ENCODE measurements at places on chromosomes 6 and 20.
A peak's percentile ranks its signal among the peaks of the same experiment; 100 is the strongest.

DNA sequence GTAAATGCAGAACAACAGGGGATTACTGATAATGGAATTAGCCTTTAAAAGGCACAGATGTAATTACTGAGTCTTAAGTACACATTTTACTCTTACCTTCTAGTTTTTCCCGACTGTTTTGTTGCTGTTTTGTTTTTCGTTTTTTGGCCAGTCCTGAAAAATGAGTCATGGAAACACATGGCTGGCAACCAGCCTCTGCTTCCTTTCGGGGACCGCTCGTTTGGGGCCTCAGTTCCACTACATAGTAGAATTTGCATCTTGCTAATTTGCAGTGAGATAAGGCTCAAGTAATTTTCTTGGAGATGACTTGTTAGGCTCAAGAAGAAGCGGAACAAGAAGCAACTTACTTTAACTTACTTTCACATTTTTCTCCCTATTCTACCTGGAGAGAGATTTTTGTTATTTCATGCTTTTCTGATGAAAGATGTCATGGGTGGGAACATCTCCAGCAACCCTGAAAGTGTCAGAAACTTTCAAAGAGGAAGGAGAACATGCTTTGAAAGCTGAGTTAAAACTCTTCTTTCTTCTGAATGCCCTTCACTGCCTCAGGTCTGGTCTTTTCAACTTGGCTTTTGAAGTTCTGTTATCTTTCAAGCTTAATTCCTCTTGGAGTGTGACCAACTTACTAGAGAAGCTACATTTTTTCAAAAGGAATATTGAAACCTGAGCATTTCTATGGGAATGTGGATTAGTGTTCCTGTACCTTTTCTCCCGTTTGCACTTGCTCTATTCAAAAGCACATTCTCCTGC, 71.5 kb upstream of the HDAC2 start:
- peak; percentile 13 for DNase-seq

DNA sequence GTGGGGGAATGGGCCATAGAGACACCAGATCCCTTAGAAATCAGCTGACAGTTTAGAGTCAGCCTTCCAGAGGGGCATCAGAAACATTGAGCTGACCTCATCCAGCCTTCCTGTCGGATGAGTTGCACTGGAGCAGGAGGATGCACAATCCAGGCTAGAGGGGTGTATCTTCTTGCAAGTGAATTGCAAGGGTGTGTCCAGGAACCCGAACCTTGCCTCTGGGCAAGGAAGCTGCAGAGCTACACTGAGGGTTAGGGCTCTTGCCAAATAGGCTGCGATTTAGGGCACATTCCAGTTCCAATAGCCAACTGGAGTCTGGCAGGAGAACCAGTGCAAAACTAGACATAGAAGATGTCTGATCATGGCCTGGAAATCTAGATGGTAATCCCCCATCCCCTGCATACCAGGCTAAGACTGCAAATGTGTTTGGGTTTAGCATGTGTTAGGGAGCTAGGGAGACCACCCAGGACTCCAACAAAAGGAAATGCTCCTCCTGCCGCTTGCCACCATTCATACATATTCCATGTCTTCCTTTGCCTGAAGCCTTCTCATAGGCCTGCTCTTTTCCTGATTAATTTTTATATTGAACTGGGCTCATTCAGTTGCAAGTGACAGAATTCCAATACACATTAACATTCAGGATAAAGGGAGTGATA, 6.3 kb upstream of the UTRN start:
- DNase-seq: peak; percentile 82

GRCh38 chr6:111105578-111105977, 18.3 kb downstream of the SLC16A10 start:
- DNase-seq: peak; percentile 62

DNA sequence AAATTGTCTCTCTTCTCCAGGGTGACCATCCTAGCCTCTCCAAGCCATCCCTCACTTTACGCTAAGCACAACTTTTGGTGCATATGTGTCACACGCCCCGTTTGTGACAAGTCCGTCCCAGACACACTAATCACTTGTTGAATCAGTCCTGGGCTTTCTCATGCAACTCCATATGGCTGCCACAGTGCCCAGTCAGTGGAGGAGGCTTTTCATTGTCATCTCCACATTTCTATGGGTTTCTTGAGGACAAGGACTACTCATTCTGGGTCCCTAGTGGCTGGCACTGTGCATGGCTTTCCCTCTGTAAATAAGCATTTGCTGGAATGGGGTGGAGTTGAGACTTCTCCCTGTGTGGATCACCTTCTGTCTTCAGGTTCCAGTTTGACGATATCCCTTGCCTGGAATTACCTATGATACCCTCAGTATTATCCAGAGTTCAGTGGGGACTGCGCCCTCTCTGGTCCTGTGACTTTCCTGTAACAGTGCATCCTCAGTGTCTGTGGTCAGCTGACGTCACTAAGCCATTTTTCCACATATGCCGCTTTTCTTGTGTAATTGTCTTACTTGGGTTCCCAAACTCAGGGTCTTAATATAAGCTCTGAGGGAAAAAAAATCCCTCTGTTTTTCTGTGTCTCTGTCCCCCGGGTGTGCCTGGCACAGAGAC, 59.8 kb upstream of the MYL9 start:
- no peak for DNase-seq

DNA sequence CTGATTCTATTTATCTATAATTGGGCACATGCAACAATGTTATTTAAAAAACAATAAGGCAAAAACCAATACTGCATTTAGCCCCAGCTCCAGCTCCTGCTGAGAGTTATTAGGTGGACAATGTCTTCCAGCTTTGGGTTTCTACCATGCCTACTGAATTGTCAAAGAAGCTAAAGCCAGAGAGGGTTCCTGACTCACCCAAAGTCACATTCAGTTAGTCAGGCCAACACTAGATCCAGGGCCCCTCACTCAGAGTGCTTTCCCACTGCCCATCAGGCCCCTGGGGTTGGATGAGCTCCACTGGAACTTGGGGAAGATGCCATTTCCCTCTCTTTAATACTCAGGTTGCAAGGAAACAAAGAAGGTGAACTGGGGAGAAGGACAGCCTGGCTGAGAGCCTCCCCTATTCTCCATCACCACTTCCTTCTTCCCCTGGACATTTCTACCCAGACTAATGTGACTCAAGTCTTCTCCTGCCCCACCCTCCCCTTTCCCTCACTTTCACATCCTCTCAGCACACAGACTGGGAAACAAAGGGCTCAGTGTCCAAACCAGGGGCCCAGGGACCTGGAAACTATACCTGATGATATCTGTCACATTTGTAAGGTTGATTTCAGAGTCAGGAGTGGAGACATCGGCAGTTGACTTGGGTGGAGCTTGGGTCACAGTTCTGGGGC, 6.0 kb downstream of the TREM1 start:
- DNase-seq: no peak

GRCh38 chr20:3405139-3405538, 2.3 kb downstream of the DNAAF9 start:
- no peak for DNase-seq

DNA sequence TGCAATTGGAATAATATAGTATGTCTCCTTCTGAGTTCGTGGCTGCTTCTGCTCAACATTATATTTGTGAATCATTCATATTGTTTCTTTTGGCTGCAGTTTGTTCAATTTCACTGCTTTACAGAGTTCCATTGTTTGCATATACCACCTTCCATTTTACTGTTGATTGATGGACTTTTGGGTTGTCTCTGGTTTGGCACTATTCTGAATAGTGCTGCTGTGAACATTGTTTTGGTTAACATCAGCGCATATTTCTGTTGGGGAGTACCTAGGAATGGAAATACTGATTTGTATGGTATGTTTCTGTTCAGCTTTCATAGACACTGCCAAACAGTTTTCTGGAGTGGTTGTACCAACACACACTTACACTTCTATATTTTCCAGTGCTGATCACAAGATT, 46.9 kb downstream of the UST start:
- no peak for DNase-seq

DNA sequence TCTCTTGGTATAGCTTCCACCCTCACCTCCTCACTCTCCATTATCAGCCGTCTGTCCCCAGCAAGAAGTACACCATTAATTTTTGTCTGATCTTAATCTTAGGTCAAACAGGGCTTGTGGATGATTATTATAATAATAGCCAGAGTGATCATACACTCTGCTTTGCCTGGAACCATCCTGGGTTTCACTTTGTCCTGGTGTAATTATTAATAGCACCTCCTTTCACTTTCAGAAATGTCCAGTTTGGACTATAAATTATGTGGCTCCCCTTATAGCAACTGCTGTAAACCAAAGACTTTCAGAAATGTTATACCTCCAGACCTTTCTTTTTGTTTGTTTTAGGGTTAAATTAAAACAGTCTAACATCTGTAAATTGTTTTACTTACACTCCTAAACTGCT, 951 bp upstream of the TRIM31 start:
- no peak for DNase-seq

DNA sequence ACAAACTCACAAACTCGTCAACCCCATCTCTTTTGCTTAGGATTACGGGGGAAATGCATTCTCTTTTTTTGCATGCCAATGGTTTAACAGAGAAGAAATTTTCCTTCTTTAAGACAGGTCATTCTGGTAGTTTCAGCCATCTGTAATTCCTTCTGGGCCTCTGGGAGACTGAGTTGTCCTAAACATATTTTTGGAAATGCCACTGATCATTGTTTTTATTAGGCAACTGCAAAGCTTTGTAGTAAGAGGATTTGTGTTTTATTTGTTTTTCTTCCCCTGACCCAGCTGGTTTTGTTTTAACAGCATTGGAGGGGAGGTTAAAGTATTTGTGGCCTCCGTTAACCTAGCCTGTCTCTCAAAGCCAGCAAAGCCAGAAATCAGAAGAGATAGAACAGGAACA, 73.1 kb upstream of the ISM1 start:
- DNase-seq: no peak

DNA sequence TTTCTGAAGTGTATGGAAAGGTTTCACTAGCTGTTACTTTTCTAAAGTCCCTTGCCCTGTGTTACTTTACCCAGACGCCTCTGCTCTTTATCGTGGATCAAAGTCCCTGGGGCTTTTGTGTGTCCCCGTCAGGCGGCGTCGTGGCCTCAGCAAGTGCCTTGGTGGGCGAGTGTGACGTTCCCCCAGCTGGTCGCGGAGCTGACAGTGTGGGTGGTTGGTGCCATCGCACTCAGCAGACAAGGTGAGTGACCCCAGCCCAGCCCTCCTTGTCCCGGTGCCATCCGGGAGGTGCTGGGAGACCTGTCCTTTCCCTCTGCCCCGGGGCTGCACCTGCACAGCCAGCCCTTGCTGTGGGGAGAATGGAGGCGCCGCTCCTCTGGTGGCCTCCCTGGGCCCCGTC, 27.3 kb upstream of the TCFL5 start:
- no peak for DNase-seq

- DNase-seq: peak; percentile 15
These were observed 843 bp upstream of the HEY2 start for GRCh38 chr6:125748406-125749172.

DNA sequence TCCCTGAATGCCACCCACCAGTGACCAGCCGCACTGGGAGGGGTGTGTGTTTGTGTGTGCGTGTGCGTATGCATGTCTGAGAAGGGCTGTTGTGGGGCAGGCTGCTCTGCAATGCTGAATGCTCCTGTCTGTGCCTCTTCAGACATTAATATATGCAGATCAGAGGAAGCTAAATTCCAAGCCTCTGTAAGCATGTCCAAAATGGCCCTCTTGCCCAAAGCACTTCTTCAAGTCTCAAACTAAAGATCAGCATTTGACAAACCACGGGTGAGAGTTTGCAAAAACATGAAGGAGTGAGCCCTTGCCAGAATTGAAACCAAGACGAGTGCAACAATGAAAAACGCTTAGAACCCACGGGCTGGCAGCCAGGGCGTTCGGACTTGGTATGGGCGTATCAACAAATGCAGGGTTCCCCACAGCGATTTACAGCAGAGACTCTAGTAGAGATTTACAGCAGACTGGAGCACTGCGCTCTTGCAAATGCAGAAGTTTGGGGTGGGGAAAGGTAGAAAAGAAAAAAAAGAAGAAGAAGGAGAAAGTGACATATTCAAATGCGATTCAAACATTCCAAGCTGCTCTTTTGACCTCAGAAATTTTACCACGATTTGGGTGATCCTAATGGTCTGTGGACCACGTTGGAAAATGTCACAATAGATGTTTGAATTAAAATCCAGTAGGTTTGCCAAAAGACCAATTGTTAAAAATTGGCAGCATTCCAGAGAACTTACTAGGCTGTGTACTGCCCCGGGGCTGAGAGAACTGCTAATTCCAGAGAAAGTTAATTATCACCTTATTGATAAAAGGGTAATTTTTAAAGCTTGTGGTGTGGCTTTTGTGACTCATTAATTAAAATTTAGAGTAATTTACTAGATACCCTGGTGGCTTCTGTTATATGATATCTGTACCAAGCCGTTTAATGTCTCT, 3.5 kb downstream of the SCML4 start:
- DNase-seq: peak; percentile 50

DNA sequence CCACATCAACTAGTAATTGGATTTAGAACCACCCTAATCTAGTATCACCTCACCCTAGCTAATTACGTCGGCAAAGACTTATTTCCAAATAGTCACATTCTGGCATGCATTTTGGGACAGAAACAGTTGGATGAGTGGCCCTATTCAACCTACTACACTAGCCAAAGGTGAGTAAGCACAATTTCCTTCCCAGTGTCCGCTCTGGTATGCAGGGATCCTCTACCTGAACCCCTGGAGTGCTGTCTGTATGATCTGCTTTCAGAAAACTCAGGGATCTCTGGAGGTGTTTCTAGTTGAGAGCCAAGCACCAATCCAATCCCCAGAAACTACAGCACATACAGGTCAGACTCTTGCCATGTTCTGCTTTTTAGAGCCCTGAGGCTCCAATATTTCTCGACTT, 717.4 kb upstream of the MANEA start:
- no peak for DNase-seq

- peak; percentile 67 for DNase-seq
These were observed 33.4 kb upstream of the SLC22A1 start for GRCh38 chr6:160088069-160088783.

DNA sequence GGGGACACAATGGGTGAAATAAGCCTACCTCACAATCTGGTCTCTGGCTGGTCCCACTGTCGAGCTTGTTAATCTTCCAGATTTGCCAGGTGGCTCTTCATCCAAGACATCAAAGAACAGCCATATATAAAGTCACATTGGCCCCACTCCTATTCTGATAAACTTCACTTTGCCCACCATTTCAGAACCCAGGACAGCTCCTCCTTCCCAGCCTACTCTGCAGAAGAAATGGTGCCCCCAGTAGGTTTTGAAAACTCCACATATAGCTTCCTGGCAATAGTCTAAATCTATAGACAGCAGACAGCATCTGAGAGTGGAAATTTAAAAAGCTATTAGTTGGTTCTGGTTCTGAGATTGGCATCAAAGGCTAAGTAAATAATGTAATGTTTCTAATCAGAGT, 143.1 kb upstream of the PCSK2 start:
- DNase-seq: no peak

DNA sequence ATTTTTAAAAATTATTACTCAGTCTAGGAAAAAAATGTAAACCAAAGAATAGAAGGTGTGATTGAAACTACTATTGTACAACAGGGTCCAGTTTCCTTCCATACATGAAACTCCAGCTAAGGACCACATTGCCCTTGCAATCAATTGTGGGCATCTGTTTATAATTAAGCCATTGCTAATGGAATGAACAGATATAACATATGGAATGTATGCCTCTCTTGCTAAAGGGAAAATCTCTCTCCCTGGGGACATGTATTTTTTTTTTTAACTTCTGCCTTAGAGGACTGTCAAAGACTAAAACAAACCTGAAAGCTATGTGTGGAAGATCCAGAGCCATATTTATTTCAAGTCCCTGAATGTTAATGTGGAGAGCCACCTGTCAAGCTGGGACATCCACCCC, 336.8 kb upstream of the MANEA start:
- no peak for DNase-seq

- DNase-seq: no peak
These were observed 55.7 kb downstream of the NCOA7 start for GRCh38 chr6:125846292-125847024.

- no peak for DNase-seq
These were observed 112.2 kb upstream of the TNFAIP3 start for GRCh38 chr6:137754866-137755265.

- peak; percentile 94 for DNase-seq
These were observed 25.9 kb downstream of the PPARD start for GRCh38 chr6:35368038-35368887.
